ENCODE measurements at places on chromosomes 11 and 22.

DNA sequence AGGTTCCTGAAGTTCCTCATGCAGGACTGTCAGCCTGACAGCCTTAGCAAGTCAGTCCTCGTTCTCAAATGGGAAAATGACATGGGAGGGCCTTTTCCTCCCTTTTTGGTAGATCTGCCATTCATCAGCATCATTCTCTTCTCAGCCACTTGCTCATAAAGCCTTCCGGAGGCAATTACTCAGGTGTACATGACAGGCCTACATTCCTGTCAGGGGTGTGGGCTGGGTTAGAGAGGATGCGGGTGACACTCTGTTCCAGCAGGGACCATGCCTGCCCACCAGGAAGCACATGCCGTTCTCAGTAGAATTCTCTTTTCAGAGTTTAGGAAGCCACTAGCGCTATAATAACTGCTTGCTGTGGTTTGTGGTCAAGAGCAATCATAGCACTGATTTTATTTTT, 24.2 kb upstream of the ANKK1 start:
- no peak for DNase-seq

GRCh38 chr11:19552656-19553260, 159.9 kb upstream of the NAV2 start:
- DNase-seq: no peak

DNA sequence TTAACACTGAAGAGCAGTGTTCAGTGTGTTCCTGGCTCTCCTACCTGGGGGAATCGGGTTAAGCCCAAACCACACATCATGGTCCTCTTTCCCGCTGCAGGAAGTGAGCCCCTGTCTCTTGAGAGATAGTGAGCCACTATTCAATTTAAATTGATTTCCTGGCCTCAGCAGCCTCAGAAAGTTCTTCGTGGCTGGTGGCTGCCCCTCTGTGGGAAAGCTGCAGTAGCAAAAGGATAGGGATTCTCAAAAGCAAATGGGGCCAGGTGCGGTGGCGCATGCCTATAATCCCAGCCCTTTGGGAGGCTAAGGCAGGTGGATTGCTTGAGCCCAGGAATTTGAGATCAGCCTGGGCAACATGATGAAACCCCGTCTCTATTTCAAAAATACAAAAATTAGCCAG, 49.1 kb upstream of the CD5 start:
- no peak for DNase-seq

DNA sequence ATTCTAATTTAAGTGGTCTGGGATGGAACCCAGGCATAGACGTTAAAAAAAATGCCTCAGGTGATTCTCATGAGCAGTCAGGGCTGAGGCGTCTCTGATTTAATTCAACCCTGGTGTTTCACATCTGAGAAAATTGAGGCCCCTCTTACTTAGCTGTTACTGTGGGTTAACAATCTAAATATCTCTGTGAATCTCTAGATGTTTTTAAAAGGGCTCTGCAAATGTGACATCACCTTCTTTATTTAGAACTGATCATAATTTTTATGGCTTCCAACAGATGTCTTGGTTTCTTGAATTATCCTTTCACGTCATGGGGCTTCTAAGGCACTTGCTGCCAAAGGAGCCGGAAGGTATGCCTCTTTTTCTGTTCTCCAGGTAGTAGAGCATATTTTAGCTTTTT, 76.1 kb upstream of the LIN7C start:
- DNase-seq: no peak

DNA sequence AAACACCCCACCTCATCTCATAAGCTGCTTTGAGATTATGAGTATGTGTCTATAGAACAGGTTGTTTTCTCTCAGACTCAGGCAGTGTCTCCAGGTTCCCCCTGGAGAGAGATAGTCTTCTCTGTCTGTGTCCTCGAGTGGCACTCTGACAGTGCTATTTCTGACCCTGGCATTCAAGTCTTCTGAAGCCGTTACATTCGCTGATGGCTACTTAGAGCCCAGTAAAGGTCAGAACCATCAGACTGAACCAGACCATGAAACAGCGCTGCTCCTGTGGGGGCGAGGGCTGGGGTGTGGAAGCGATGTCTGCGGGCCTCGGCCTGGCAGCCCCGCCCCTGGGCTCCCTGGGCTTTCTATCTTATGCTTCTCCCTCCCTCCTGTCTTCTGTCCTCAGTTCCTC, 23.5 kb downstream of the SHISA8 start:
- DNase-seq: no peak

DNA sequence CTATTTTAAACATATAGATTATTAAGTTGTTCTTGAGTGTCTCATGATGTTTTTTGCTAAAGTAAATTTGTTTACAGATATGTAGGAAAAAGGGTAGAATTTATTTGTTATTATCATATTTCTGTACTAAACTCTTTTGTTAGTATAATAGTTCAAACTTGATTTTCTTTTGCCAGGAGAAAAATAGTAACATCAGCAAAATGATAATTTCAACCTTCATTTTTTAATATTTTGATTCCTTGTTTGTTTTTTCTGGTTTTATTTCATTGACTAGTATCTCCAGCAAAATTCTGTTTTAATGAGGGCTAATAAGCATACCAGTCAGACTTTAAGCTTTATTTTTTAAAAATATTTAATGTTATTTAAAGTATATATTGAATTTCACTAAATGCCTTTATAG, 4.0 kb downstream of the OR1S1 start:
- DNase-seq: no peak

DNA sequence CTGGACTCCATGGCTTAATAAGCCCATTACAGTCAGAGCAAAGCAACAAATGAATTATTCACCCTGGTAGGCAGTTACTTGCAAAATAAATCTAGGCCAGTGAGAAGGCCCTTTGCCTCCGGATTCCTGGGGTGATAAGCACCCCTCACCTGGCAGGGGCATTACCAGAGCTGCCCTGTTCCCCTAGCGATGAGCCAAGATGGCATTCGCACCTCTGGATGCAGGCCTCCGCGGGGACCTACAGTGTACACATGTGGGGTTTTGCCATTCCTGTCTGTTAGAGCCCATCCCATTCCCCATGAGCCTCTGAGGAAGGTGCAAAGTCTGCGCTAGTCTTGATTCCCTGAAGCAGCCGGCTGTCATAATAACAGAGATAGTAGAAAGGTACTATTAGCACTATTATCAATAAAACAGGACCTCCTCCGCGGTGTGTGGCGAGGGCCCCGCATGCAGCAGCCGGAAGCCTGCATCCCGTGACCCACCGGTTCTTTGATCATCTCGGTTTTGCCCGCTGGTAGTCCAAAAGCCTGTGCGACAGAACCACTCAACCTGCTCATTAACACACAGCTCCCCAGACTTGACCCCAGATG, 344.3 kb downstream of the BRD1 start:
- no peak for DNase-seq

- no peak for DNase-seq
Observed at GRCh38 chr11:111359223-111360149, 19.6 kb downstream of the POU2AF1 start.

GRCh38 chr11:71338801-71339395, 86.5 kb upstream of the SHANK2 start:
- DNase-seq: peak; percentile 34

GRCh38 chr11:117045196-117045595, 53.0 kb downstream of the SIK3 start:
- peak; percentile 36 for DNase-seq

DNA sequence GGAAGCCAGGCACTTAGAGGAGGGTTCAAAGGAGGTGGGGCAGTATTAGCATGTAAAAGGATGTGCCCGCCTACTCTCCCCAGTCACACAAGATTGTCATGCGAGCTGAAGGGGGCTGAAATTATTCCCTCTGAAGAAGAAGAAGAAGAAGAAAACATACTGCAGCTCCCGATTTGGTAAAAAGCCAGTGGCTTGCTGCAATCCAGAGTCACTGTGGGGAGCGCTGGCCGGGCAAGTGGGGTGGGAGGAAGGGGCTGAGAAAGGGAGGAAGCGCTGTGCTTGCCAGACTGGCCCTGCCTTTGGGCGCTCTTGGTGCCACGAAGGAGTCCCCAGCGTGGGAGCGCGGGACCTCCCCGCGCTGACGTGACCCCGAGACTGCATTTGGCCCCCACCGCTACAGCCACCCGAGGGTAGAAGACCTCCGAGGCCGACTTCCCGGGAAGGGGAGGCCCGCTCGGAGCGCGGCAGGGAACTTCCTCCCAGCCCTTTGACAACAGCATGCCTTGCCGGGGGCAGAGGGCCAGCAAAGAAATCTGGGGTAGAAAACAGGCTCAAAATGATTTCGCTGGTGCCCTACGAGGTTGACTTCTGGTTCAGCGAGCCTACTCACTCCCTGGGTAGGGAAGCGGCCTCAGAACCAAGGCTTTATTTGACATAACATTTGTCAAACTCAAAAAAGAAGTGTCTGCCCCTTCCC, 906.3 kb downstream of the DLG2 start:
- peak; percentile 36 for DNase-seq

GRCh38 chr11:69232821-69233743, 60.9 kb upstream of the MYEOV start:
- DNase-seq: no peak

DNA sequence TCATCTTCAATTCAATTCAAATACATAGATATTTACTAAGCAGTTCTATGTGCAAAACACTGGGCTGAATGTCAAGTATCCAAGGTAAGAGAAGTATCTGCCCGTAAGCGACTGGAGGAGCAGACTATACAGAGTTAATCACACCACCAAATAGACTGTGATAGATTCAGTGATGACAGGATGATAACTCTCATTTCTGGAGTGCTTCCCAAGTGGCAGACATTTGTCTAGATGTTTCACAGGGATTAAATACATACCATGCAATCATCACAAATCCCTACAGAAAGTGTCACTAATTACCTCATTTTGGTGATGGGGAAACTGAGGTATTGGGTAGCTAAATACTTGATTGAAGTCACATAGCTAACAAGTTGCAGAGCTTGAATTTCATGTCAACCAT, 508.7 kb upstream of the TENM4 start:
- DNase-seq: no peak

- DNase-seq: no peak
Observed at GRCh38 chr11:56632329-56632728, 9.9 kb downstream of the OR5AP2 start.

DNA sequence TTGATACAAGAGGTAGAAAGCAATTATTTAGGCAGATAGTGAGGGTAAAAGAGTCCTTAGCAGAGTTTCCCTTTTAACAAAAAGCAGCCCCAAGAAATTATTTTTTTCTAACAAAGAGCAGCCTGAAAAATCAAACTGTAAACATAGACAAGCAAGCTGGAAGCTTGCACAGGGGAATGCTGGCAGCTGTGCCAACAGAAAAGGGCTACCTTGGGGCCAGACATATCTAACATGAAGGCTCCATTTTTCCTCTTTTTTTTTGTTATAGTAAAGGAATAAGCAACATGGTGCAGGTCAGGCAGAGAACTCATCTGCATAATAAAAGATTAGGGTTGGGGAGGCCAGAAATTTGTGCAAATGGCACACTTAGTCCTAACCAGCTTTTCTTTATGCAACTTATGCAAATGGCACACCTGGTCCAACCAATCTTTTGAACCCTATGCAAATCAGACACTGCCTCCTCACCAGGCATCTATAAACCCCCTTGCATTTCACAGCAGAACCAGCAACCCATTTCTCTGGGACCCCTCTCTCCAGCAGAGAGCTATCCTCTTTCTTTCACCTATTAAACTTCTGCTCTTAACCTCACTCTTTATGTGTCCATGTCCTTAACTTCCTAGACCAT, 41.8 kb downstream of the PDGFD start:
- no peak for DNase-seq

- no peak for DNase-seq
Observed at GRCh38 chr22:39718206-39718605, 147.7 kb downstream of the CACNA1I start.

DNA sequence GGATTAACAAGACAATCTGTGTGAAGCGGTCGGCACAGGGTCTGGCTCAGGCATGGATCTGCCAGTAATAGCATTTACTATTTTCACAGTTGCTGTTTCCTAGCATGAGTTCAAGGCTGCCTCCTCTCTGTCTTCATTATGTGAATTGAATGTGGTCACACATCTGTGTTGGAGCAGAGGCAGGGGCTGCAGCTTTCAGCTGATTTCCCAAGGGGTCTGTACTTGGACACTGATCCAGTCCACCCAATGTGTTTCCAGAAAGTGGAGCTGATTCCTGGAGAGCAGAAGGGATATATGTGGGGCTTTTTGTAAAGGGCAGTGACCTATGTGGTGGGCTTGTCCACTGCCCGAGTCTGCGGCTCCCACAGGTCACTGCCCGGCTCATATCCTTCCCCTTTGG, 3.5 kb upstream of the CELSR1 start:
- DNase-seq: no peak

DNA sequence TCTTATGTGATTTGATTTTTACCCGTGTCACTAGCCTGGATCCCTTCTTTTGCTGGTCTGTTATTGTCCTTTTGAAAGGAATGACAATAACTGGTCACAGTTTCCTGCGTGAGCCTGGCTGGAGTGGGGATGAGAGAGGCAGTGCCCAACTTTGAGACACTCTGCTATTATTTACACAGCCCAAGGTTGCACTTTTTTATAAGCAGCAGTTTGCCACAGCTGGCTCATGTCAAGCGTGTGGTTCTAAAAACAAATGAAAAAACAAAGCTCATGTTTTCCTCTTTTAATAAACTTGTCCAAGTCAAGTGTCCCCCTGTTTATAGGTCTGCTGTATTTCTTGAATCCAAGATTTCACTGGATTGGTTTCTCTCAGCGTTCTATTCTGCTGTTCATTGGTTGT, 201.3 kb downstream of the GRIK4 start:
- DNase-seq: no peak

DNA sequence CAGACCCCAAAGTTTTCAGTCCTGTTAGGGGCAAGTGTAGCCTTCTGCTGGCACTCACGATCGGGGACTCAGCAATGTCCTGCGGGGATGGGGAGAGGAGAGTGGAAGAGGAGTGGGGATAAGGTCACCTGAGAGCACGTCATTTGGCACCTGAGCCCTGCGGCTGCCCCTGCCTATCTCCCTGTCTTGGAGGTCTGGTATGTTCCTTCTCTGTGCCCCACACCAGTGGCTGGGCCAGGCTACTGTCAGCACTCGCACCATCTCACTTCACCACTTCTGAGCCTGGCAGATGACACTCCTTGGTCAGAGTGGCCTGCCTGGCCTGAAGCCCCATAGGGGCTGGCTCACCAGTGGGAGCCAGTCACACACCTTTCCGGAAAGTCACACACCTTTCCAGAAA, 20.1 kb upstream of the CHADL start:
- no peak for DNase-seq

GRCh38 chr11:23520226-23520960, 660.1 kb upstream of the CCDC179 start:
- no peak for DNase-seq

- DNase-seq: no peak
Observed at GRCh38 chr11:102733232-102733875, 8.6 kb upstream of the MMP8 start.

DNA sequence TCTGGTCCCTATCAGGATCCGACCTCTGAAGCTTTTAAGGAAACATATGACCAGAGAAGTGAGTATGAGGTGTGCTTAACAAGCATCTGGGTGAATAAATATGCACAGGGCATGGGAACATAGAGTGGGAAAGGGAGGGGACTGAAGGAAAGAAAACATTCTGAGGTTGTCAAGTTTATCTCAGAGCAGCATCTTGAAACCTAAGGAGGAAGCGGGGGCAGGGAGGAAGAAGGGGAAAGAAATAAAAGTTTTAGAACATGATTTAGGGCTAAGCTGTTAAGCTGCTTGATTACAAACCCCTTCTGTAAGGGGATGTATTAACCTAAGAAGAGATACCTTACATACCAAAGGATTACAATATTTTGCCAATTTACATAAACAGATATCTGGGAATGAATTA, 24.0 kb upstream of the SC5D start:
- no peak for DNase-seq

GRCh38 chr11:128171506-128171905, 415.9 kb downstream of the ETS1 start:
- DNase-seq: no peak

All from left hindlimb (tissue), 1 donor.